ENCODE measurements at places on chromosomes 11 and 22.

DNA sequence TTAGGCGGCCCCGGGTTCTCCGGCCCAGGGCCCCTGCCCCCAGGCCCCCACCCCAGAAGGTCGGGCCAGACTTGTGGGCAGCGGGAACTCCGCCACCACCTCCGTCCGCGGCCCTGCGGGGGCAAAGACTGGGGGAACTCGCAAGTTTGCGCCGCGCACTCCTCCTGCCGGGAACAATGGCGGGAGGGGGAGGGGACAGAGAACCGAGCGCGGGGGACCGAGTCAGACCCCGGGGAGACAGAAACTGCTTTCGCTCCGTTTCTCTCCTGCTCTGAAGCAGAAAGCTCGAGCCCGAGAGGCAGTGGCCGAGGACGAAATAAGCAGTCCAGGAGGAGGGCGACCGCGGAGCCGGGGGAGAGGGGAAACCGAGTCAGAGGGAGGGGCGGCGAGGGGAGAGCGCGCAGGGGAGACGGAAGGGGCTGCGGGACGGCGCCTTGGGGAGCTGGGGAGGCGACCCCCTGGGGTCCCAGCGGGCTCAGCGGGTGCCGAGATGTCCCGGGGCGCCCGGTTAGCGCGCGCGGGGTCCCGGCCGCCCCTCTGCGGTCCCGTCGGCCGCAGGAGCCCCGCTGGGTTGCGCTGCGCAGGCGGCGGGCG lies 555 bp downstream of the TP53I11 start:
- DNase-seq, result no peak

DNA sequence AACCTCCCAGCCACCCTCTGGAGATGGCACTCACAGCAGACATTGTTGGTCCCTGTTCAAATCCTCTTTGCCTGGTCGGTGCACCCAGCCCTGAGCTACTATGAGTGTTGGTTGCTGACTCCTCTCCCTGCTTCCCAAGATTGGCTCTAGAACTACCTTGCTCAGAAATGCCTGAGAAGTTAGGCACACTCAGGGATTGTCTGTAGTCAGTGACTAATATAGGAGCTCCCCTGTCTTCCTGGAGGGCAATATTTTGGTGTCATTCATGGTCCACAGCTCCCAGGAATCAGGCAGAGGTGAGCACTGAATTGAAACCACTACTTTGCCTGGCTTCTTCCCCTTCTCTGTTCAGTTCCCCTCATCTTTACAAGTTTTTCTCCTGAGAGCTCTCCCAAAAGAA lies 325.9 kb downstream of the MIAT start:
- no peak for DNase-seq

- no peak for DNase-seq
Measured at GRCh38 chr11:132686886-132687285, 845.4 kb downstream of the OPCML start.

DNA sequence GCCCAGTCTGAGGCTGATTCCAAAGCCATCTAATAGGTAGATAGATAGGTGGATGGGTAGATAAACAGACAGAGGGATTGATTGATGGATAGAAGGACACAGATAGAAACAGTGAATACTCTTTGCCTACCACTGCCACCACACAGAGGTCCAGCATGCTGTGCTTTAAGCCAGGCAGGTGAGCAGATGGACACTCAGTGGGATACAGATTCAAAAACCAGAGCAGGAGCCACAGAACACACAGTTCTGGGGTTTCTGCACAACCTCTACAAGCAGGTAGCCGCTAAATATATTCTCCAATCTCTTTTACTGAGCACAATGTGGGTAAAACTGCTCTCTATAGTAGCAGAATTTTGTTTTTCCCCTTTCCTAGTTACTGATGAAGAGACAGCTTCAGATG lies 20.5 kb upstream of the JHY start:
- DNase-seq, result no peak

GRCh38 chr22:27075891-27076290 lies 418.5 kb downstream of the MIAT start:
- no peak for DNase-seq

- DNase-seq, result no peak
Measured at GRCh38 chr22:38674888-38675287, 6.9 kb upstream of the TOMM22 start.

DNA sequence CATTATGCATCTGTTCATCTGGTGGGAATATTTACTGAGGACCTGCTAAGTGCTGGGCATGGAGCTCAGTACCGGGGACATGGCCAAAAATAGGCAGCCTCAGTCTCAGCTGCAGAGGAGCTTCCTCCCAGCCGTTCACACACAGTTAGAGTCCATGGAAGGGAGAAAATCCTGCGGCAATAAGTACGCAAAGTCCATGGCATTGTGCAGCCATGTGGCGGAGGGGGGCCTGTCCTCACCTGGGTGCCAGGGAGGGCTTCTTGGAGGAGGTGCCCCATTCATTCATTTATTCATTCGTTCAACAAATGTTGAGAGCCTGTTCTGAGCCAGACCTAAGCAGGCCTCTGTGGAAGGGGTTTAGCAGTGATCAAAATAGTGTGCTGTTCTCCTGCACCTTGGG lies 59.3 kb upstream of the ANO1 start:
- no peak for DNase-seq

DNA sequence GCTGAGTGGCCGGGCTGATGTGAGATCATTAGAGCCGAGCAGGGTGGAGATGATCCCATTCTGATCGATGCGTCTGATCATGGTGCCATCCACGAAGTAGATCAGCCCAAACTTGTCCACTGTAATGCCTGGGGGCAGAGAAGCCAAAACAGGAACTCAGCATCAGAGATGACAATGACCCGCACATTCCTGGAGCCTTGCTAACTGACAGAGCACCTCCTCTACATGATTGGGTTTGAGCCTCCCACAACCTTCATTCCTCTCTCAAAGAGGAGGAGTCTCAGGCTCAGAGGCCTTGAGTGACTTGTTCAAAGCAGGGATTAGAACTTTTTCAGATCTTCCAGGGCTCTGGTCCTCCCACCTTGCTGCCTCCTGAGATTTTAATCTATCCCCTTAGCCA lies 133.7 kb upstream of the NARS2 start:
- no peak for DNase-seq

DNA sequence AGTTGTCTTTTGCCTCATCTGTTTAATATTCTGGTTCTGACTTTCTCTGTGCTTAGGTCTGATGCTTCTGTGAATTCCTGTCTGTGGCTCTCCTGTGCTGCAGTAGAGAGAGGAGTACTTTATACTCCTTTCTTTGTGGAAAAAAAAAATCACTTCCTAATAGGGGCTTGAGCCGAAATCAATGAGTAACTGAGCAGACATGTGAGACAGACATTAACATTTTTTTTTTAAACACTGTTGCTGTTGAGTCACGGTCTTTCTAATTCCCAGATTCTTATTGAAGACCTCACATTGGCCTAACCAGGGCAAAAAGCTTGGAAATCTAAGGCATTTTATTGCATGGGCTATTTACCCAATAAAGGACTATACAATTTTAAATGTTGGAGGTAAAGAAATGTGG lies 86.1 kb downstream of the GRM5 start:
- DNase-seq, result no peak

DNA sequence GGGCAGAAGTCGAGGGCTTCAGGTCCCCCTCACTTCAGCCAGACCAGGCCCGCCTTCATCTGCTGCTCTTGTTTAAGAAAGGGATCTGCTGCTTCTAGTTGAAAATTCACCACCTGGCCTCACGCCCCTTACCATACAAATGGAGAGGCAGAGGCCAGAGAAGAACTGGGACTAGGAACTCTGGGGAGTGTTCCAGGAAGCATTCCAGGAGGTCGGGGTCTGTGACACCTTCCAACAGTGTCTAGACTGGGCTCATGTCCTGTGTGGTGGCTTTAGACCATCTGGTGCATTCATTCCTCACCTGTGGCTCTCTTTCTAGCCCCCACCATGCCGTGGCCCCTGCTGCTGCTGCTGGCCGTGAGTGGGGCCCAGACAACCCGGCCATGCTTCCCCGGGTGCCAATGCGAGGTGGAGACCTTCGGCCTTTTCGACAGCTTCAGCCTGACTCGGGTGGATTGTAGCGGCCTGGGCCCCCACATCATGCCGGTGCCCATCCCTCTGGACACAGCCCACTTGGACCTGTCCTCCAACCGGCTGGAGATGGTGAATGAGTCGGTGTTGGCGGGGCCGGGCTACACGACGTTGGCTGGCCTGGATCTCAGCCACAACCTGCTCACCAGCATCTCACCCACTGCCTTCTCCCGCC lies 12.3 kb downstream of the TSKU start:
- no peak for DNase-seq

DNA sequence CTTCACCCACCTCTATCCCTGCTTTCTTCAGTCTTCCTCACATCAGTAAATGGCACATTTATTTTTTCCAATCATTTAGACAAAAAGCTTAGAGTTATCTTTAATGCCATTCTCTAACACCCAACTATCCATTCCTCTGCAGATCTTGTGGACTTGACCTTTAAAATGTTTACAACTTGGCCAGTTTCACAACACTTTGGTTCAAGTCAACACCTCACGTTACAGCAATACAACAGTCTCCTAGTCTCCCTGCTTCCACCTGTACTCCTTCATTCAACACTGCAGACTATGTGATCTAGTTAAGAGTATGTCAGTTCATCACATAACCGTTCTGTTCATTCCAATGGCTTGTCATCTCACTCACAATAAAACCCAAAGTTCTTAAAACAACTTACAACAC lies 305.2 kb downstream of the SWAP70 start:
- DNase-seq, result no peak

DNA sequence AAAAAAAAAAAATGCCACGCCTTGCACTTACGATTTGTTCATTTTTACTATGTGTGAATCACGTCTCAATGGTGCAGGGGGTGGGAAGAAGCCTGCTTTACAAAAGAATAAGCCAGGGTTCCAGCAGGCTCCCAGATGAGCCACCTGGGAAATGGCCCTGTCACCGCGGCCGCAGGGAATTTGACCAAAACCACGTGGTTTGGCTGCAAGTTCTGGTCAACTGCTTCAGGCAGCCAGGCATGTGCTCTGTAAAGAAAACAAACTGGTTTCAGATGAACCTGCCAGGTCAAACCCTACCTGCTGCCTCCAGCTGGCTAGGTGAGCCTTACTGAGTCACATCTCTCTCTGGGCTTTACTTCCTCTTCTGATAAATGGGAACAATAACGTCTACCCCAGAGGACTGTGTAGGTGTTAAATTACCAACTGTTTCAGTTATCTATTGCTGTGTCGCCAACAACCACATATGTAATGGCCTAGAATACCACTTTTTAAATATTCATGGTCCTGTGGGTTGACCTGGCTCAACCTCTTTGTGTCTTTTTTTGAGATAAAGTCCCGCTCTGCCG lies 30.5 kb upstream of the GCAT start:
- DNase-seq, result no peak

- DNase-seq, result no peak
Measured at GRCh38 chr22:47233316-47234243, 471.1 kb downstream of the TBC1D22A start.

DNA sequence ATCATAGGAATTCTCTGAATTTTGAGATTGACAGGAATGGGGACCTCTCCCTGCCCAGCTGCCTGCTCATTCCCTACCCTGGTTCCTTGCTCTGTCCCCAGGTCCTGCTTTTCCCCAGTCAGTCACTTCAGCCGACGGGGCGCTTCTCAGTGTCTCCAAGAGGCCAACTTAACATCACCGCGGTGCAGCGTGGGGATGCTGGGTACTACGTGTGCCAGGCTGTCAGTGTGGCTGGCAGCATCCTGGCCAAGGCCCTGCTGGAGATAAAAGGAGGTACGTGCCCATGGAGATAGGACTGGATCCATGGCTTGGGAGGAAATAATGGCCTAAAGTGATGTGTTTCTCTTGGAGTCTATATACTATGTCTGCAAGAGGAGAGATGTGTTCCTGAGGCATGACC lies 7.0 kb downstream of the ROBO3 start:
- DNase-seq, result no peak

DNA sequence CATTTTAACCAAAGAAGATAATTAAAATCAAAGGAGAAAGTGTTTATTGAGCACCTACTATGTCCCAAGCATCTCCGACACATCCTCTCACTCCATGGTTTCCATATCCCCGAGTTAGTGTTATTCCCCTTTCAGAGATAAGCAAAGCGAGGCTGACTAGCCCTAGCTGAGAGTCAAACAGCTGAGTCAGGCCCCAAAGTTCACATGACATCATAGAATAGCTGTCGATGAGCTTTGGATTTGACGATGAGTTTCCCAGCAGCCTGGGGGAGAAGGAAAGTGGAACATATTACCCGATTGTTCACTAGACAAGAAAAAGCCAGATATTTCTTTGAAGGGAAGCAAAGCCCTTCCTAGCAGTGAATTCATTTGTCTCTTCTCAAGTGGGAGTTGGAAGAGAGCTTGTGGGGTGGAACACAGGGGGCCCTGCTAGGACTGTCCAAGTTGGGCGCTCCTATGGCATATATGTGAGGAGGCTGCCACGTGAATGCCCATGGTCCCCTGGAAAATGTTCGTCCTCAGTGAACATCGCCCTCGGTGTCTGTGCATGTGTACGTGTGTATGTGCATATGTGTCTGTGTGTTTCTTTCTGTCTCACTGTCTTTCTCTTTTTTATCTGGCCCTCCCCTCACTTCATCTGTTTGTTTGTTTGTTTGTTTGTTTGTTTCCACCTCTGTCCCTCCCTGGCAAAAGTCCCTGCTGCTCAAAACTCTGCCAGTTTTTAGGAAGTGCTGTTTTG lies 493 bp upstream of the CYTH4 start:
- DNase-seq, result no peak

DNA sequence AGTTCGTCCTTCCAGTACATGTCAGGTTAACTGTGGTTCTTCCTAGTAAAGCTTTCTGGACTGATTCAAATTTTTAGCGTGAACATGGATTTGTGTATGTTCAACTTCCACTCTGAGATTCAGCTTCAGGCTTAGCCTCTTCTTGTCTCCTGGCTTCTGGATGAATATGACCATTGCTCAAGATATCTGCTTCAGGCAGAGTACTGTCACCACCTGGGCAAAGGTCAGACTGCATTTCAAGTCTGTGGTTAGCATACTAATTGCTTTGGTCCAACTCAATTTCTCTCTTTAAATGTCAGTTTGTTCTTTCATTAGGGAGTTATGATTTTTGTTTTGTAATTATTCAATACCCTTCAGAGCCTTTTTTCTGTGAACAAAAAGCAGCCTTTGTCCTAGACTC lies 440.0 kb downstream of the NELL1 start:
- no peak for DNase-seq
